NCI-H69 (cell line): ENCODE measurements at places on chromosomes 11 and 22.

DNA sequence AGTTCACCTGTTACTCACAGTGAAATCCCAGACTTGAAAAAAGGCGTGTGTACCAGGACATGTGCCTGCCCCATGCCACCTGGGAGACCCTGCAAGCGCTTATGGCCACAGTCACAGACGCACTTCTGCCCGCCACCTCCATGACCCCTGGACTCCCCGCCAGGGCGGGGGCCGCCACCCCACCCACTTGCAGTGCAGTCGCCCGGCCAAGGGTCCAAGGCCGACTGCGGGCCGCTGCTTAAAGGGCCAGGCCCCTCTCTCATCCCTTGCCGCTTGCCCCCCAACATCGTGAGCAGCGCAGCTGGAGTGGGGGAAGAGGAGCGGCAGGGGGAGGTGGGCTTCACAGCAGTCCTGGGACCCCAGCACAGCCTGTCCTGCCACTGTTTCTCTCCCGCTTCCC lies 10.8 kb downstream of the DUSP8 start:
- DNase-seq = no peak

DNA sequence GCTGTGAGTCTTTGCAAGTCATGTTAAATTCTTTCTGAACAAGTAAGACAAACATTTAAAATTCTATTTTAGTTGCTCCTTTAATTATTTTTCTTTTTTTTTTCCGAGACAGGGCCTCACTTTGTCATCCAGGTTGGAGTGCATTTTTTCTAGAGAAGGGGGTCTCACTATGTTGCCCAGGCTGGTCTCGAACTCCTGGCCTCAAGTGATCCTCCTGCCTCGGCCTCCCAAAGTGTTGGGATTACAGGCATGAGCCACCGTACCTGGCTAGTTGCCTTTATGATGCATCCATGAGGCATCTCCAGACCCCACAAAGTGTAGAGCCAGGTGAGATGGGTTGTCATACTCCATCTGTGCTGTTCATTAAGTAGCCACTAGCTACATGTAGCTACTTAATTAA lies 4.4 kb downstream of the ATXN10 start:
- DNase-seq = no peak

DNA sequence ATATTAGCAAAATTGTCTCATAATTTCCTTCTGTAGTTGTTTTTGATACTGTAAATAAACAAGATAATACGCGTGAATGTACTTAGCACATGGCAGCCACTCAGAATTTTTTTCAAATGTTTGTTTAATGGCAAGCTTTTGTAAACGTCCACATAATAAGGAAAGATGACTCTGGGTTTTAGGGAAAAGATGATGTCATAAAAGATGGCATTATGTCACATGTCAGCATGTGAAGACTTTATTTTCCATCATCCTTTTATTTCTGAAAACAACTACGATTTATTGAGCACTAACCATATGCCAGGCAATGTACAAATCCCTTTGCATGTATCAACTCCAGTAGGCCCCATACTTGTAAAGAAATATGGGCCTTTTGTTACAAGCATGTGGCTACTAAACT lies 139.9 kb downstream of the C11orf91 start:
- DNase-seq = no peak

GRCh38 chr11:94218372-94218771 lies 86.0 kb upstream of the IZUMO1R start:
- no peak for DNase-seq

DNA sequence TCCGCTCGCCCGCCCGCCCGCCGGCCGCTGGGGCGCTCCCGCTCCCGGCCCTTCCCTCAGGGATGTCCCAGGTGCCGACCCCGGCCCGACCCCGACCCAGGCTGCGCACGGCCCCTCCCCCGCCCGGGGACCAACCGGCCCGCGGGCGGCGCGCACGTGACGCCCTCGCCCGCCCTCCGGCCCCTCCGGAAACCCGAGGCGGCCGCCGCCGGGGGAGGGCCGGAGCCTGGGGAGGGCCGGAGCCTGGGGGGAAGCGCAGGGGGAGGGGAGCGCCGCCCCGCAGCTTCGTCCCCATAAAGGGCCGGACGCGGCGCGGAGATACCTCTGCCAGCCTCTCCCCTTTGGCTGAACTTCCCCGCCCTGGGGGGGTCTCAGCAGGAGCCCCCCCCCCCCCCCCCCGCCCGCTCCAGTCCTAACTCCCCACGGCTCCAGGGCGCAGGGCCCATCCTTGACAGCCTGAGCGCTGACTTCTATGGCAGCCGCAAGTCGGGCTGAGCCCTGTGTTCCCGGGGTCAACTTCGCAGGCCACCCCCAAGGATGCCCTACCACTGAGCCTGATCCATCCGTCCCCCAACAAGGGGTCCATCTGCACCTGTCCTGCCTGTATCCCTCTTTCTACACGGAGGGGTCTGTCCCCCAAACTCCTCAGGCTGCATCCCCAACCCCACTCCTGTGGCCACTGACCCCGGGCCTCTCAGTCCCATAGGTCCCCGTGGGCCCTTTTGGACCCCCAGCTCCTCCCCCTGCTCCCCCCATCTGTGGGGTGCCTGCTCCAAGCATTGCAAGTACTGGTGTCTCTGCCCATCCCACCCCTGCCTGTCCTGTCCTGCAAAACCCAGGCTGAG lies at the start of gene MAPK12:
Gene MAPK12, minus strand, starts transcription at position 69 of the 845 bp plus-strand sequence. CDS start 174 bp downstream, outside the sequence.
- DNase-seq = peak; percentile 90

GRCh38 chr11:28009996-28010395 lies 98.0 kb downstream of the KIF18A start:
- no peak for DNase-seq

DNA sequence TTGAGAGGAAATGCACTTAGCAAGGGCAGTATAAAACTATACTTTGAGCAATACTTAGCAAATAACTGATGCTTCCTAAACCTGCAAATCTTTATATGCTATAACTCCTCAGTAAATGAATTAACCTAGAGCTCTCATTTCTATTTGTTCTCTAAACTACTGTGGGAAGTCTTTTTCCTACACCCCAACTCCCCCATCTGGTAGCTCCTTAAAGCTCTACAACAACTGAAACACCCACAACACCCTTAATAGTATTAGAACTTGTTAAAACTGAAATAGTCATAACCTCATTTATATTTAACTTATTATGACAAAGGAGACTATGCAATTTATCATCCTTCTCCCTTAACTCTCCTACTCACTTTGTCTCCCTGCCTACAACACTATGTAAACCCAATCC lies 43.4 kb downstream of the GUCY1A2 start:
- no peak for DNase-seq

- peak; percentile 49 for DNase-seq
Measured at GRCh38 chr22:31244046-31244942, 32.2 kb downstream of the LIMK2 start.

- DNase-seq = peak; percentile 63
Measured at GRCh38 chr22:44483878-44484277, 14.2 kb downstream of the RTL6 start.

DNA sequence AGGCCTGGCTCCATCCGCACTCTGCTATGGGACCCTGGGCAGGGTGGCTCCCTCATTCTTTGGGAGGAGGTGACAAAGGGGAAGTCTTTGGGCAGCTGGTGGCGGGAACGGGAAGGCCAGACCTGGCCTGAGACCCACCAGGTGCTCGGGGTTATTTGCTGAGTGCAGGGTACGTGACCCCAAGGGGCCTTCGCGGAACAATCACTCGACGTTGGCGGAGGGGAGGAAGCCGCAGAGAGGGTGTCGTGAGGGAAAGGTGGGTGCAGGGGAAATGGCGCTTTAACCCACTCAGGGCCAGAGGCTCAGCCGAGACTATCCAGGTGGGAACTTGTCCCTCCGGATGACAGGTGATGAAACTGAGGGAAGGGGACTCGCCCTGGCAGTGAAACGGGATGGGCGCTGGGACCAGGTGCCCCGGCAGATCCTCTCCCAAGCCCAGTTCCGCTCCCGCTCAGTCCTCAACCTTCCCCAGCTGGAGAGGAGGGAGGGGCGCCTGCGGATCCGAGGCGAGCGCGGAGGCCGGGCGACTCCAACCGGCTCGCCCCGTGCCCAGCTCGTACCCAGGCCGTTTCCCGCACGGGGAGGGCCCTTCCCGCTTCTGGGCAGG lies 911 bp downstream of the A4GALT start:
- DNase-seq = peak; percentile 64
